Stomach (tissue), 19 donors: ENCODE measurements at places on chromosomes 2 and 18.

GRCh38 chr2:129801575-129801974 is 177.9 kb upstream of the RAB6C start:
- H3K4me1 ChIP-seq = no peaks in the 10 kb centered on the region
- DNase-seq = no peak
- no peak overlapping the region for H3K27ac ChIP-seq
- no peak overlapping the region for H3K4me3 ChIP-seq

GRCh38 chr2:100130595-100131391 is 11.6 kb downstream of the AFF3 start:
- no peaks in the 10 kb centered on the region for H3K27me3 ChIP-seq
- H3K36me3 ChIP-seq = no peaks in the 10 kb centered on the region
- H3K27ac ChIP-seq = no peak overlapping the region

DNA sequence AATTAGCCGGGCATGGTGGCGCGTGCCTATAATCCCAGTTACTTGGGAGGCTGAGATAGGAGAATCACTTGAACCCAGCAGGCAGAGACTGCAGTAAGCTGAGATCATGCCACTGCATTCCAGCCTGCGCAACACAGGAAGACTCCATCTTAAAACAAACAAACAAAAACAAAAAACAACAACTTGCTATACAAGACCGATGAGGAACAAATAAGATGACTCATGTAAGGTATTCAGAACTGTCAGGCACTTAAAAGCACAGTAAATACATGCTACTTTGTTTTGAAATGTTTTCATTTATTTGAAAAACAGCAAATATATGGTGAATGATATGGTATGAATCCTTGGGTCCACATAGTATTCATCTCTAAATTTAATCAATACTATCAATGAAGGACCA is 66.7 kb downstream of the TRIP12 start:
- no peak for DNase-seq
- peaks cover 19% of the 10 kb centered on the region for H3K4me1 ChIP-seq
- peaks cover 57% of the 10 kb centered on the region for H3K36me3 ChIP-seq
- H3K27me3 ChIP-seq = no peaks in the 10 kb centered on the region
- H3K4me3 ChIP-seq = no peak overlapping the region

GRCh38 chr18:48740068-48740440 is 201.2 kb downstream of the CTIF start:
- H3K4me3 ChIP-seq = no peak overlapping the region
- no peaks in the 10 kb centered on the region for H3K36me3 ChIP-seq
- no peaks in the 10 kb centered on the region for H3K27me3 ChIP-seq
- DNase-seq = no peak

DNA sequence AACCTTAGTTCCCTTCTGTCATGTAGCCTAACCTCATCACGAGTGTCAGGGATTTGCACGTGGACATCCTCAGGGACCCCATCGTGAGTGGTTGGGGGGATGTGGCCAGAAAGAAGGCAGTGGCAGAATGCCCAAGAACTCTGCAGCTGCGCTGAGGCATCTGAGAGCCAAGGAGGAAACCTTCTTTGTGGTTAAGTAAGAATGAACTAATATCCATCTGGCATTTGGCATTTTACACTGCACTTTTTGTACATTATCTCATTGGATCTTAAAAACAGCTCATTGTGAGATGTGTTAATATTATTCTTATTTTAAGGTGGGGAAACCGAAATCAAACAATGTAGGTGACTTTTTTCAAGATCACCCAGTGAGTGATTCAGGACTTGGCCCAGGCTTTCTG is 32.6 kb upstream of the APCDD1 start:
- H3K4me1 ChIP-seq = no peaks in the 10 kb centered on the region
- no peaks in the 10 kb centered on the region for H3K36me3 ChIP-seq
- H3K27ac ChIP-seq = no peak overlapping the region
- no peak overlapping the region for H3K4me3 ChIP-seq
